ENCODE measurements at places on chromosomes 7 and 10. TPM values are rescaled to one million over a fixed set of nuclear protein-coding genes. Genes with fewer than 3 reads are reported as not detected.

Gene GRID2IP
- not detected for total RNA-seq

- DNase-seq = no peak
These were observed 84.5 kb downstream of the PIP4K2A start for GRCh38 chr10:22629852-22630233.

GRCh38 chr7:130147710-130148325, 57.4 kb downstream of the TMEM209 start:
- DNase-seq = no peak

GRCh38 chr7:105316578-105317344, 72.0 kb downstream of the SRPK2 start:
- no peak for DNase-seq

Gene KCP
- total RNA-seq = not detected

DNA sequence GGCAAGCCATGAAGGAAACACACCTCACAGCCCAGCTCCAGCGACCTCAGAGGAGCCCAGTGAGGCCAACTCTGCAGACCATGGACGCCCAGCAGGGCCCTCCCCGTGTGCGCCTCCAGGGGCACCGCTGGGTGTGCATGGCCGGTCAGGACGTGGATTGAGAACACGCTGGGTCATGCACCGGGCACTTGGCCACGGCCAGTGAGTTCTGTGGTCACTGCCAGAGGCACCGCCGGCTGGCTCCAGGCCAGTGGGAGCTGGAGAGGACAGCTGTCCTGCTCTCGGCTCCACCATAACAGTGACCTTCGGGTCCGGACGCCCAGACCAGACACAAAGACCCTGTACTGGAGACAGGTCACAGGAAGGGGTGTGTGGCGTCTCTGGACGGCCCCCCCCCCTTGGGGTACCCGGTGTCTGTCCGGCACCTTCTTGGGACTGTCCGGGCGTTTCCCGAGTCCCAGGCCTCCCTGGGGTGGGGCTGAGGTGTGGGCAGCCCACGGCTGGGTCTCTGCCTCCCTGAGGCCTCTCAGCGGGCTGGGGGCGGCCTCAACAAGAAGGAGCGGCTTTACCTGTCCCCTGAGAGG, 50.4 kb upstream of the NKX6-2 start:
- DNase-seq = no peak
